ENCODE measurements at places on chromosomes 13 and 19.

DNA sequence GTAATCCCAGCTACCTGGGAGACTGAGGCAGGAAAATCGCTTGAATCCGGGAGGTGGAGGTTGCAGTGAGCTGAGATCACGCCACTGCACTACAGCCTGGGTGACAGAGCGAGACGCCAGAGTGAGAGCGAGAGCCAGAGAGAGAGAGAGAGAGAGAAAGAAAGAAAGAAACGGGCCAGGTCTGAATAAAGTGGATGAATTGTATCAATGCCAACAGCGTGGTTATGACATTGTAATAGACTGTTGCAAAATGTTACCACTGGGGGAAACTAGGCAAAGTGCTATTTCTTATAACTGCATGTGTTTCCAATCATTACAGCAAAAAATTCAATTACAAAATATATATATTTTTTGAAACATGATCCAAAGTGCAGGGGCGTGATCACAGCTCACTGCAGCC lies 11.8 kb upstream of the BTBD2 start:
- DNase-seq, result no peak

DNA sequence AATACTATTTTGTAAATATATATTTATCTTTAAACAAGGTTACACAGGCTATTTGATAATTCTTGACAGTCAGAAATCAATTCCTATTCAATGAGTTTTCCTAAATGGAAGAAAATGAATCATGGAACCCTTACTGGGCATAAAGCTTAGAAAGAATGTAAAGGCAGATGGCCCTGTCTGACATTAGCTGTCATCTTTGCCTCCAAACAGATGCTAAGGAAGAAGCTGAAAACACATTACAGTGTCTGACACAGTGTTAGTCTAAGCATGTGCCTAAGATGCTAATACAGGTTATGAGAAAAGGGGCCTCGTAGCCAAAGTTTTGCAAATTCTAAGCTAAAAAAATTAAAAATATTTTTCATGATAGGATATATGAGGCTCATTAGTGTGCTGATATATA lies 112.8 kb downstream of the ITGBL1 start:
- DNase-seq, result no peak

DNA sequence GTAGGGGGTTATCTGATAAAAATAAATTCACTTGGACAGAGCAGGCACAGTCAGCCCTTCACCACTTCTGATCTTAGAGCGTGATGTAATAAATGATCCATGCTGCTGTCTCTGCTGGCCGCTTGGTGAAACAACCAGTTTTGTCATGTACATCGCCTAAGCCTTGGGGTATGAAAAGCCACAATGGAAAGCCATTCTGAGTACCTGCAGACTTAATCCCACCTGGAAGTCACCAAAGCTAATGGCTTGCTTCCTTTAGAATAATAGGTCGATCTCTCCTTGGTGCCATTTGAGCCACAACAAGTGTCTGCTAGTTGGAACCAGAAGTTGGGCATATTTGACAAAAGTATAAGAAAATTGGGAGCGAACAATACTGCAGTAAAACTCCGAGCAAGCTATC lies 1649.7 kb upstream of the SPRY2 start:
- no peak for DNase-seq

- no peak for DNase-seq
These were observed 125.0 kb downstream of the STK24 start for GRCh38 chr13:98451676-98452470.

- no peak for DNase-seq
These were observed 46.0 kb downstream of the TNFRSF19 start for GRCh38 chr13:23616228-23616627.

DNA sequence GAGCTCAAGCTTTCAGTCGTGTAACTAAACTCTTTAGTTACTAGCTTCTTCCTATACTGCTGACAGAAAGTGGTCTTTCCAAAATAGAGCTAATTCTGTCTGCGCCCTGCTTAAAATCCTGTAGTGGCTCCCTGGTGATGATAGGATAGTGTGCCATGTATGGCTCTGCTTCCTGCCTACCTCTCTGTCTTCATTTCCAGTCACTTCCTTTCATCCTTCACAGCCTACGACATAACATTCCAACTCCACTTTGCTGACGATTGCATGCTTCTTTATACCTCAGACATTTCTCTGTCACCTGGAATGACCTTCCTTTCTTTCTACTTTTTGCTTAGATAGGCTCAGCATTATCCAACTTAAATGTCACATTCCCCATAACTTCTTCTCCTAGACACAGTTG lies 190.8 kb downstream of the MAB21L1 start:
- DNase-seq, result no peak
